IPS DF 6.9 (cell line): ENCODE measurements at places on chromosomes 6 and 20.

- peaks cover 3% of the 10 kb centered on the region for H3K4me1 ChIP-seq
- H3K36me3 ChIP-seq, result no peaks in the 10 kb centered on the region
- H3K27me3 ChIP-seq, result no peaks in the 10 kb centered on the region
- H3K27ac ChIP-seq, result no peak overlapping the region
- no peak overlapping the region for H3K4me3 ChIP-seq
- DNase-seq, result no peak
These were observed 33.8 kb upstream of the ECI2 start for GRCh38 chr6:4169028-4169789.

GRCh38 chr6:138507977-138508675 is 8.8 kb upstream of the NHSL1 start:
- H3K4me3 ChIP-seq, result no peak overlapping the region
- DNase-seq, result no peak
- H3K36me3 ChIP-seq, result no peaks in the 10 kb centered on the region

- H3K36me3 ChIP-seq, result no peaks in the 10 kb centered on the region
- no peak overlapping the region for H3K4me3 ChIP-seq
- no peaks in the 10 kb centered on the region for H3K27me3 ChIP-seq
- no peak for DNase-seq
- H3K4me1 ChIP-seq, result no peaks in the 10 kb centered on the region
These were observed 20.8 kb upstream of the GMDS start for GRCh38 chr6:2266031-2266795.

GRCh38 chr6:44263354-44264100 is 1.8 kb downstream of the NFKBIE start:
- H3K27ac ChIP-seq, result no peak overlapping the region
- H3K27me3 ChIP-seq, result no peaks in the 10 kb centered on the region
- H3K4me3 ChIP-seq, result no peak overlapping the region
- DNase-seq, result no peak

DNA sequence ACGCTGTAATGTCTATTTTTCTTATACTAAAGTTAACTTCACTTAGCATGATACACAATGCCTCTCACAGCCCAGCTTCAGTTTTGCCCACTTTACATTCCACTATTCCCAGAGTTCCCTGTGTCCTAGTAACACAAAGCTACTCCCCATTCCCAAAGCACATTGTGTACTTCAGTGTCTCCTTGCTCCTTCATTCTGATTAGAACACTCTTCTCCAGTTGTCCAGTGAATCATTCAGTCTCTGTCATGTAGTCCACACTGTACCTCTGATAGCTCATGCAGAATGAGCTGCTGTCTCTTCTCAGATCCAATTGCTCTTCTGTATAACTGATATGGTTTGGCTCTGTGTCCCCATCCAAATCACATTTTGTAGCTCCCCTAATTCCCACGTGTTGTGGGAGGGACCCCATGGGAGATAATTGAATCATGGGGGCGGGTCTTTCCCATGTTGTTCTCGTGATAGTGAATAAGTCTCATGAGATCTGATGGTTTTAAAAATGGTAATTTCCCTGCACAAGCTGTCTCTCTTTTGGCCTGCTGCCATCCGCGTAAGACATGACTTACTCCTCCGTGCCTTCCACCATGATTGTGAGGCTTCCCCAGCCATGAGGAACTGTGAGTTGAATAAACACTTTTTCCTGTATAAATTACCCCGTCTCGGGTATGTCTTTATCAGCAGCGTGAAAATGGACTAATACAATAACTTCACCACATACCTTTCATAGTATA is 2.1 kb upstream of the TMX4 start:
- no peak for DNase-seq
- H3K27me3 ChIP-seq, result no peaks in the 10 kb centered on the region
- no peak overlapping the region for H3K4me3 ChIP-seq
- H3K36me3 ChIP-seq, result no peaks in the 10 kb centered on the region
- H3K27ac ChIP-seq, result no peak overlapping the region

DNA sequence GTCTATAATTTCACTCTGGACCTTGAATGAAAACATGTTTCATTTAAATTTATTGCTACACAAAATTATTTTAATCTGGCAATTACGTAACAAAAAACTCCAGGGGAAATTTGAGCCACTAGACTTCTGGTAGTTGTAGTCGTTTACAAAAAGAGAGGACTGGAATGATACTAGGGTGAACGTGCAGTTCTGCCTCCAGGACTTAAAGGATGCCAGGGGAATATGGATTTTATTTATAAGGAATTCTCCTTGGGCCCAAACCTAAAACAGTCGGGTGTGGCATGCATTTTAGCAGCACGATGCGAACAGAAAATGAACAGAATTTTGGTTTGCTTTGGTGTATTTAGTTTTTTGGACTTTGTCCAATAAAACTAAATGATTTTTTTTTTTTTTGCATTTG is 76.9 kb downstream of the PRL start:
- peaks cover 3% of the 10 kb centered on the region for H3K4me1 ChIP-seq
- no peak for DNase-seq
- H3K27ac ChIP-seq, result no peak overlapping the region
- H3K4me3 ChIP-seq, result no peak overlapping the region

DNA sequence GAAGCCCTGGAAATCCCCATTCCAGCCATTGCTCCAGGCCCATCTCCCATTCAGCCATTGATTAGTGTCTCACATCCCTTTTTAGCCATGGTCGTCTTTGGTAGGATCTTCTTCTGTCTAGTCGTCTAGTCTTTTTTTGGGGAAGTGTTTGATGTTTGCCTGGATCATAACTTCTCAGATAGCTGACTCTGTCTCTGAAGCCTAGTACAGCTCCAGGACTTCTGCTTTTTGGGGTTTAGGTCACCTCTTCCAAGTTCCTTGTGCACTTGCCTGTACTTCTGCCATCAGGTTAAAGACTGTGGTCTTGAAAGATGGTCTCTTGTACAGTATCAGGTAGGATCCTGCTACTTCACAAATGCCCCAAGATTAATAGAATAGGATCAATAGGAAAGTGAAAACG is 553.5 kb downstream of the PKHD1 start:
- H3K36me3 ChIP-seq, result no peaks in the 10 kb centered on the region
- no peaks in the 10 kb centered on the region for H3K27me3 ChIP-seq
- DNase-seq, result no peak
- no peak overlapping the region for H3K4me3 ChIP-seq

DNA sequence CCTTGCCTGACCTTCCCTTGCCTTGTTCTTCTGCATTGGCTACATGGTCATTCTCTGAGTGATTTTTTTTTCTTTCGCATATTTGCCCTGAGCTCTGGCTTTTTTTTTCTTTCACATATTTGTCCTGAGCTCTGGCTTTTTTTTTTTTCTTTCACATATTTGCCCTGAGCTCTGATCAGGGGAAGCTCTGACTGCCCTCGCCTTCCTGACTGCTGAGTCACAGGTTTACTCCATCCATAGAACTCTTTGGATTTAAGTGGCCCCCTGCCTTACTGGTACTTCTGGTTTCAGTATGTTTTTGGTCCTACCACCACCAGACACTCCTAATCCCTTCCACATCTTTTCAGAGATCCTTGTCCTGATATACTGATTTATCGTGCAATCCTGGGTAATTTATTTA is 201.1 kb downstream of the OGFRL1 start:
- no peak for DNase-seq
- H3K27me3 ChIP-seq, result no peaks in the 10 kb centered on the region
- H3K36me3 ChIP-seq, result no peaks in the 10 kb centered on the region
- no peak overlapping the region for H3K4me3 ChIP-seq

DNA sequence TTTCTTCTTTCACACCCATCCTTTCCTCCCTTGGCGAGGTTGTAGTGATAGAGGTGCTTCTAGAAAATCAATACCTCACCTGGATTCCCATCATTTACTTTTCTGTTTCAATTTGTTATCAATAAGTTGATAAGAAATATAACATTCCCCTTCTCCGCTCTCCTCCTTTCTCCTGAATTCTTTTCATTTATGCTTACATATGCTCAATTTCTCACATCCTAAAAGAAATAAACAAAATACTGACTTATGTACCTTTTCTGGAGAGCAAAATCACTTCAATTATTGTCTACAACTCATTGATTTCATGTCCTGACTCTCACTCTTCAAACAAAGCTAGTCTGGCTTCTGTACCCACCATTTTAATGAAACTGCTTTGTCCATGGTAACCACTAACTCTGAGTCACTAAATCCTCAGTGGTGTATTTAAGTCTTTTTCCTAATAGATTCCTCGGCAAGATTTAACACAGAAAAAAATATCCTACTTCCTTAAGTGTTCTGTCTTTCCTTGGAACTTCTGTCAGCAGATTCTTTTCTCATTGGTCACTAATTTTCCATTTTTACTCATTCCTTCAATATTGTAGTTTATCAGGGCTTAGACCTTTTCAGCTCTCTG is 289.6 kb downstream of the RFPL4B start:
- no peaks in the 10 kb centered on the region for H3K4me1 ChIP-seq
- no peaks in the 10 kb centered on the region for H3K36me3 ChIP-seq
- no peak overlapping the region for H3K4me3 ChIP-seq

GRCh38 chr6:514396-514978 is 122.9 kb downstream of the IRF4 start:
- no peaks in the 10 kb centered on the region for H3K4me1 ChIP-seq
- no peaks in the 10 kb centered on the region for H3K36me3 ChIP-seq
- H3K4me3 ChIP-seq, result no peak overlapping the region
- H3K27me3 ChIP-seq, result no peaks in the 10 kb centered on the region

DNA sequence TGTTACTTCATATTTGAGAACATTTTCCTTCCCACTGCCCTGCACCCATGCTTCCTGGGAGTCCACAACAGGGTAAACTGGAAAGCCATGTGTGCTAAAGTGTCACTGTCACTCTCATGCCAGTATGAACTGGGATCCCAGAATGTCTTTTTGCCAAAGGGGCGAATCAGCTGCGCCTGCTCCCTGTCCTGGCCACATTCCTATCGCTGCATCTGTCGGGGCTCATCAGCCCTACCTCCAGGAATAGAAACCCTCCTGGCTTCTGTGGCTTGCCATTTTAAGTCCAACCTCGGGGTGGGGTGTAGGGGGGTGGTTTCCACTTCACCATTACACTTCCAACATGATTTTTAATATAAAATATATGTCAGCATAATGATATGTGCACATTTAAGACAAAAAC is 933 bp downstream of the KLHL31 start:
- H3K36me3 ChIP-seq, result no peaks in the 10 kb centered on the region
- no peak for DNase-seq
- H3K4me3 ChIP-seq, result no peak overlapping the region

- no peak for DNase-seq
- H3K36me3 ChIP-seq, result no peaks in the 10 kb centered on the region
- no peak overlapping the region for H3K27ac ChIP-seq
- H3K4me1 ChIP-seq, result peaks cover 2% of the 10 kb centered on the region; the same call in 1 of the 2 replicates
- H3K4me3 ChIP-seq, result peak overlapping the region; percentile 78; the same call in 1 of the 2 replicates
These were observed 394 bp downstream of the AKAP12 start for GRCh38 chr6:151240036-151240685.

DNA sequence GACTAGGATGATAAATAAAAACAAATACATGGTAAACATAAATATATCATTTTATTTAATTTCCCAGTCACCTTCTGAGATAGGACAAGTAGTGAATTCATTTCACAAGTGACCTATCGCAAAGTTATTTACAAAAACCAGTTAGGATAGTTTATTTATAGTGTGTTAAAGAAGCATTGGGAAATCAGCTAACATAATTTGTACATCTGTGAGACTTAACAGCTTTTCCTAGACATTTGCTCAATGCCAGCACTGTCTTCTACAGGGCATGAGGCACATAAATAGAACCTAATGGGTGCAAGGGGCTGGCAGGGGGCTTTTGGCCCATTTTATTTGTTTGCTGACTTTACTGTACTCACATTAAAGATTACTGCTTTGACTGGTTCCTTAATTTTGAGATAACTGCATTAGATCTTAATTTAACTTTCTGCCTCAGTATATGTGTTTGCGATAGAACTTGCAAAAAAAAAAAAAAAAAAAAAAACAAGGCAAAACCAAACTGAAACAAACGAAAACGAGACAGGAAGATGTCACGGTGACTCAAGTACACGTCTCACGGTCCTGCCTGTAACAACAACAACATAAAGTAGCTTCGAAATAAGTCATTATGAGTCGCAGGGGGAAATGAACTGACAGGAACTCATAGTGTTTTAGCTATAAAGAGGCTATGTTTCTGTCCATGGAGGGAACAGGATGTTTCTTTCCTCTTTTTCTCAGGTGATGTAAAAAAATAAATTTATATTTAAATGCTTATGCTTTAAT is 133.7 kb upstream of the GMDS start:
- no peaks in the 10 kb centered on the region for H3K36me3 ChIP-seq
- H3K27ac ChIP-seq, result no peak overlapping the region
- H3K4me1 ChIP-seq, result no peaks in the 10 kb centered on the region
- H3K4me3 ChIP-seq, result no peak overlapping the region

GRCh38 chr6:38678178-38678760 is 24.7 kb downstream of the GLO1 start:
- H3K4me1 ChIP-seq, result no peaks in the 10 kb centered on the region
- no peak for DNase-seq
- no peaks in the 10 kb centered on the region; the same call in 1 of the 2 replicates for H3K36me3 ChIP-seq

DNA sequence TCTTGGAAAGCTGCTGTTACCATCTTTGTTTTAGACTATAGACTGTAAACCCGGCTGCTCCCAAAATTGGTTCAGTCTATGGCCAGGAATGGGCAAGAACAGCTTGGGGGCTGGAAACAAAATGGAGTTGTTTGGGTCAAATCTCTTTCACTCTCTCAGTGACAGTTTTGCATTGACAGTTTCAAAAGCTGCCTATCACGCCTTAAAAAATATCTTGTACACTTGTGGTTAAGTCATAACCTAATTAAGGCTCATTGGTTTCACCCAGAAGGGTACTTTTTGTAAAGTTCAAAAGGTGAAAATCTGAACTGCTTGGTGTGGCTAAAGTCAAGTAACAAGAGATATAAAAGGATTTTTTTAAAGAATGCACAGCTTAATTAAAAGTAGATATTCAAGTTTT is 76.1 kb upstream of the PRL start:
- no peak overlapping the region for H3K27ac ChIP-seq
- H3K36me3 ChIP-seq, result no peaks in the 10 kb centered on the region
- no peaks in the 10 kb centered on the region for H3K4me1 ChIP-seq
- DNase-seq, result no peak
- no peak overlapping the region for H3K4me3 ChIP-seq

GRCh38 chr20:63749597-63750508 is 10.3 kb downstream of the SLC2A4RG start:
- H3K27me3 ChIP-seq, result no peaks in the 10 kb centered on the region
- no peak overlapping the region for H3K4me3 ChIP-seq
- peaks cover 3% of the 10 kb centered on the region for H3K4me1 ChIP-seq
- H3K36me3 ChIP-seq, result peaks cover 9% of the 10 kb centered on the region
- DNase-seq, result no peak

GRCh38 chr20:34798328-34798727 is 27.1 kb downstream of the NCOA6 start:
- no peak overlapping the region for H3K27ac ChIP-seq
- no peaks in the 10 kb centered on the region for H3K36me3 ChIP-seq
- no peaks in the 10 kb centered on the region for H3K27me3 ChIP-seq
- no peak overlapping the region for H3K4me3 ChIP-seq
- H3K4me1 ChIP-seq, result no peaks in the 10 kb centered on the region

GRCh38 chr6:70285201-70285600 is 17.7 kb downstream of the COL9A1 start:
- no peak overlapping the region for H3K4me3 ChIP-seq
- peaks cover 15% of the 10 kb centered on the region; the same call in 1 of the 2 replicates for H3K27me3 ChIP-seq
- H3K27ac ChIP-seq, result no peak overlapping the region
- no peak for DNase-seq
